Spleen (tissue), 13 donors: ENCODE measurements at places on chromosomes 2 and 18. TPM values are rescaled to one million over a fixed set of nuclear protein-coding genes. Genes with fewer than 3 reads are reported as not detected.
A peak's percentile ranks its signal among the peaks of the same experiment; 100 is the strongest.

The CAVIN2 gene
- 205 TPM for total RNA-seq

The CGREF1 gene
- total RNA-seq = not detected

The IL1RL1 gene
- total RNA-seq = 19.6 TPM

The KATNAL2 gene
- 6.8 TPM for total RNA-seq

The ACADL gene
- total RNA-seq = not detected

The LRRC30 gene
- not detected for total RNA-seq

The CYRIA gene
- total RNA-seq = 63.3 TPM

The GNAL gene
- 5.2 TPM for total RNA-seq

The GREB1 gene
- total RNA-seq = 0.81 TPM

The QPCT gene
- 23.8 TPM for total RNA-seq

The CD207 gene
- total RNA-seq = 0.76 TPM

The CYTIP gene
- total RNA-seq = 132 TPM

DNA sequence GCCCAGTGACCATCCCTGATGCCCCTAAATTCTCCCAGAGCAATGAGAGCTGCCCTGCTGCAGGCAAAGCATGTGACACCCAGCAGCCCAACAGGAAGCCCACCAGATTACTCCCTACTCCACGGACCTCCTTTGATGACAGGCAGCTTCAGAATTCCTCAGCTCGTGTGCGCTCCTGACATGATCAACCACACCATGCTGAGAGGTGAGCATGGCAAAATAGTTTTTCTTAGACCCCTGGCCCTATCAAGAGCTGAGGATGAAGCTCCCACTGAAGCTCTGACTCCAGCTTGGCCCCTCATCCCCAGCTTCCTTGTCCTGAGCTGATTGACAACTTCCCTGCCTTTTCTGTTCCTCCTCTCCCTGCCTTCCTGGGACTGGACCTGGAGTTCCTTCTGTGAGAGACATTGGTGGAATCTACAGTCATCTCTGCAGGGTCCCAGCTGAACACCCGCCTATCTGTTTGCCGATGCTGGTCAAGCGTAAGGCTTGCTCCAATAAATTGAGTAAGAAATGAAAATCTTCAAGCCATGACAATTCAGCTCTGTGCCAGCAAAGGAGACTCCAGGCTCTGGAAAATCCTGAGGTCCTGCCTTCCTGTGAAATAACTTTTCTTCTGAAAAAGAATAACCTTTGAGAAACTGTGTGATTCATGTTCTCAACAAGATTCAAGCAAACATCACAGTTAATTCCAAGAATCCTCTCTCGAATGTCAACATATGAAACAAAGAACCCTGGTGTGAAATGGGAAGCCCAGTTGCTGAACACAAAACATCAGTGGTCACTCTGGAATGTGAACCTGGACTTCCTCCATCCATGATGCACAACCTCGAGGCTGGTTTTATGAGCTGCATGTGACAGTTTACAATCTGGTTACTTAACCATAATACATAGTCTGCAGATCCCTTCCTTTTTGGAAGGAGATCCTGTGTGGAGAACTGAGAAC is 201.1 kb downstream of the SPP2 start:
- no peak overlapping the region for H3K27ac ChIP-seq
- H3K4me3 ChIP-seq = no peak overlapping the region
- no peaks in the 10 kb centered on the region for H3K36me3 ChIP-seq
- DNase-seq = no peak

DNA sequence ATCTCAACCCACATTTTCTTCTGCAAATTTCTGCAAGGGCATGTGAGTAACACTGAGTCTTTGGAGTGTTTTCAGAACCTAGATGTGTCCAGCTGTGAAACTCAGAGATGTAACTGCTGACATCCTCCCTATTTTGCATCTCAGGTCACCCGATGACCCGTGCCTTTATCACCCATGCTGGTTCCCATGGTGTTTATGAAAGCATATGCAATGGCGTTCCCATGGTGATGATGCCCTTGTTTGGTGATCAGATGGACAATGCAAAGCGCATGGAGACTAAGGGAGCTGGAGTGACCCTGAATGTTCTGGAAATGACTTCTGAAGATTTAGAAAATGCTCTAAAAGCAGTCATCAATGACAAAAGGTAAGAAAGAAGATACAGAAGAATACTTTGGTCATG is 8.0 kb downstream of the UGT1A1 start:
- no peak for DNase-seq
- no peaks in the 10 kb centered on the region for H3K4me1 ChIP-seq
- H3K36me3 ChIP-seq = no peaks in the 10 kb centered on the region
- no peaks in the 10 kb centered on the region for H3K27me3 ChIP-seq

- no peaks in the 10 kb centered on the region for H3K27me3 ChIP-seq
- no peak overlapping the region for H3K27ac ChIP-seq
- H3K4me1 ChIP-seq = no peaks in the 10 kb centered on the region
These were observed 192.8 kb upstream of the SALL3 start for GRCh38 chr18:78786776-78787175.

GRCh38 chr2:133711201-133711600 is 142.9 kb upstream of the NCKAP5 start:
- no peak overlapping the region for H3K27ac ChIP-seq
- H3K4me1 ChIP-seq = no peaks in the 10 kb centered on the region
- no peaks in the 10 kb centered on the region for H3K27me3 ChIP-seq
- no peak overlapping the region for H3K4me3 ChIP-seq
- no peak for DNase-seq
- H3K36me3 ChIP-seq = no peaks in the 10 kb centered on the region

DNA sequence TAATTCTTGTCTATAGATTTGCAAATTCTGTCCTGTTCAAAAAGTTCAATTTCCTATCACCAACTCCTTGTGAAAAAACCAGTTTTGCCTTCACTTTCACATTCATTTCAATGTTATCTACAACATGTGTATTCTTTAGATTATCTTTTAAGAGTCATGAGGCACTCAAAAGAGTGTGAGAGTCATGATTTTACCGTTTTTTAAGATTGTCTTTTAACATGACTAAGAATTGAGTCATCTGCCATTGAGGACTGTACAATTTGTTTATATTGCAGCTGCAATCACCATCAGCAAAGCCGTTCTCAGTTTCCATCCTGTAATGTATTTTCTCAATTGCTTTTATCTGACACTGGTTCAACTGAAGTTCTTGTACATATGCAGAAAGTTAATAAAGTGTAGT is 275.8 kb downstream of the LNPK start:
- no peak for DNase-seq
- no peak overlapping the region for H3K27ac ChIP-seq
- H3K4me3 ChIP-seq = no peak overlapping the region
- no peaks in the 10 kb centered on the region for H3K4me1 ChIP-seq
- no peaks in the 10 kb centered on the region for H3K27me3 ChIP-seq

- no peak overlapping the region for H3K4me3 ChIP-seq
- no peaks in the 10 kb centered on the region for H3K36me3 ChIP-seq
These were observed 40.7 kb downstream of the PKP4 start for GRCh38 chr2:158497486-158497885.

GRCh38 chr2:166013878-166014277 is 60.3 kb upstream of the TTC21B start:
- no peaks in the 10 kb centered on the region for H3K27me3 ChIP-seq
- no peak for DNase-seq
- no peaks in the 10 kb centered on the region for H3K36me3 ChIP-seq
- no peaks in the 10 kb centered on the region for H3K4me1 ChIP-seq

GRCh38 chr2:69926849-69927515 is 12.1 kb downstream of the MXD1 start:
- H3K4me3 ChIP-seq = no peak overlapping the region
- H3K27ac ChIP-seq = peak overlapping the region; percentile 26
- H3K4me1 ChIP-seq = no peaks in the 10 kb centered on the region
- no peak for DNase-seq
- peaks cover 24% of the 10 kb centered on the region for H3K36me3 ChIP-seq

- H3K4me3 ChIP-seq = no peak overlapping the region
- DNase-seq = no peak
- H3K36me3 ChIP-seq = no peaks in the 10 kb centered on the region
- no peak overlapping the region for H3K27ac ChIP-seq
- peaks cover 34% of the 10 kb centered on the region for H3K4me1 ChIP-seq
These were observed 31.3 kb downstream of the ANXA4 start for GRCh38 chr2:69773206-69773605.

GRCh38 chr2:105665480-105665879 is 79.2 kb upstream of the NCK2 start:
- no peak overlapping the region for H3K4me3 ChIP-seq
- no peaks in the 10 kb centered on the region for H3K4me1 ChIP-seq
- H3K27me3 ChIP-seq = no peaks in the 10 kb centered on the region
- no peaks in the 10 kb centered on the region for H3K36me3 ChIP-seq
- no peak for DNase-seq

DNA sequence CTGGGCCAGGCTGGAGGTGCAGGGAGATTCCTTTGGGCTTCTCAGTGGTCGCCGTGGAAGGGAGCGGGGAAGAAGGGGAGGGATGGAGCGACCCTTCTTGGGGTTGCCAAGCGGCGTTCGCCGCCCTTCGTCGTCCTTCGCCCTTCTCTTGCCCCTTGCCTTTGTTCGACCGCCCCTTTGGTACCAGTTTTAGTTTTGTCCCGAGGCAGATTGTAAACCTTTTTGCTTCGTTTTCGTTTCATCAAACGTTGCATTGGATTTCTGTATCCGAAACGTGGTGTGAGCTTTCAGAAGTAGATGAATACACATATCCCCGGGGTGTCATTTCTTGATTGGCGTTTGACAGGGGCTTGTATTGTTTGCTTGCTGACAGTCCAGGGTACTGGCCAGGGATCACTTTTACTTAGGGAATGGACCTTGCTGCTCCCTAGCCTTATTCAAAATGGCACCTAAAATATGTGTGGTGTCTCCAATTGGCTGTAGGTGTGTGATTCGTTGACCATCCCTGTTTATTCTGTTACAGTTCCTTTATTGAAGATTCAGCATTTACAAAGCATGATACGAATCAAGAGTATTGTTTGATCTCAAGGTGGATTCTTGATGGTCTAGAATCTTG is 788 bp downstream of the USP14 start:
- peaks cover 50% of the 10 kb centered on the region for H3K4me1 ChIP-seq
- no peaks in the 10 kb centered on the region for H3K27me3 ChIP-seq
- DNase-seq = no peak
- H3K36me3 ChIP-seq = peaks cover 7% of the 10 kb centered on the region
- H3K4me3 ChIP-seq = peak overlapping the region; percentile 59
- peak overlapping the region; percentile 86 for H3K27ac ChIP-seq

- no peak overlapping the region for H3K4me3 ChIP-seq
- H3K36me3 ChIP-seq = peaks cover 18% of the 10 kb centered on the region
- no peaks in the 10 kb centered on the region for H3K27me3 ChIP-seq
These were observed 11.0 kb downstream of the NFATC1 start for GRCh38 chr18:79406708-79407107.

DNA sequence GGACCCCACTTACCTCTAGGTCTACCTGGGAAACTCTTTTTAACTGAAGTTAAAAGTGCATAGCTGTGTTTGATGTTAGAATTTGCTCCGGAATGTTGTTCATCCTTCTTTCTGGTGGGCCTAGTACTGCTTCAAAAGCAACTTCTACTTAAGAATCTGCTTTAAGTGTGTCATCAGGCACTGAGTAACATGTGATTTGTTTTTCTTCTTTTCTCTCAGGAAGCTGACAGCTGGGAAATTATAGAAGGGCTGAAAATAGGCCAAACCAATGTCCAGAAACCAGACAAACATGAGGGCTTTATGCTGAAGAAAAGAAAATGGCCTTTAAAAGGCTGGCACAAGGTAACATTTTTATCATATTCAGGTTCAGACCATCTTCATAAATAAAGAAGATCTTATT is 122.9 kb downstream of the PRKRA start:
- no peak overlapping the region for H3K27ac ChIP-seq
- H3K4me1 ChIP-seq = no peaks in the 10 kb centered on the region
- no peak overlapping the region for H3K4me3 ChIP-seq
- no peaks in the 10 kb centered on the region for H3K36me3 ChIP-seq

DNA sequence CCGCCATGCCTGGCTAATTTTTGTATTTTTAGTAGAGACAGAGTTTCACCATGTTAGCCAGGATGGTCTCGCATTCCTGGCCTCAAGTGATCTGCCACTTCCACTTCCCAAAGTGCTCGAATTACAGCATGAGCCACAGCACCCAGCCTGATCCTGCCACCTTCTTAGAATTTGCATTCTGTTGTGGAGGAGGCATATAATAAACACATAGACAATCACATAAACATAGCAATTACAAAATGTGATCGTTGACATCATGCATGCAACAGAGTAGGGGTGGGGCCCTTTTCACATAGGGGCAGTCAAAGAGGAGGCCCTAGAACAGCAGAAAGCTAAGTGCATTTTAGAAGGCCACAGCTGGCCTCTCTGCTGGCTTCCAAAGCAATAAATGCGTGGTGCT is 39.9 kb upstream of the TSPYL6 start:
- DNase-seq = no peak
- H3K36me3 ChIP-seq = no peaks in the 10 kb centered on the region
- H3K4me1 ChIP-seq = no peaks in the 10 kb centered on the region
- no peaks in the 10 kb centered on the region for H3K27me3 ChIP-seq

DNA sequence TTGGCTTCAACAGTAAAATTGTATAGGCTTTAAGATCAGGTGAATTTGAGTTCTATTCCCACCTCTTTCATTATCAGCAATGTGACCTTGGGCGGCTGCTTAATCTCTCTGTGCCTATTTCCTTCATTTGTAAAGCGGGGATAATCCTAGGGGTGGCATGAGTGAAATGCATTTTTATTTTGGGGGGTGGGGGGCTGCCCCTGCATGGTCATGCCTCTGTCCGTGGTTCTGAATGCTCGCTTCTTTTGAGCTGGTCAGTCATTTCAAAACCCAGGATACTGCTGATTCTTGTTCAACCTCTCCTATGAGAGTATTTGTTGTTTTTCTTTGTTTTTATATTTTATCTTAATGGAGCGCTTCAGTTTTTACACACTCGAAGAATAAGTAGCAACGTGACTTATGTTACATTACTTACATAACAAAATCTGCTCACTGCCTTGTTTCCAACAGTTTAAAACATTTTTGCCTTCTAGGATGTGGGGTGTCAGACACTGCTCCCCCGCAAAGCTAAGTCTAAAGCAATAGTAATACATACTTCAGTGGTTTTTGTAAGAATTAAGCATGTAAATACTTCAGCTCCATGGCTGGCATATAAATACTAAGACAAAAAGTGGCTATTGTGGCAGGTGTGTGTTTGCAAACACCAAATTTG is 152.6 kb upstream of the PELI1 start:
- DNase-seq = no peak
- peaks cover 14% of the 10 kb centered on the region for H3K36me3 ChIP-seq
- H3K4me1 ChIP-seq = peaks cover 7% of the 10 kb centered on the region

DNA sequence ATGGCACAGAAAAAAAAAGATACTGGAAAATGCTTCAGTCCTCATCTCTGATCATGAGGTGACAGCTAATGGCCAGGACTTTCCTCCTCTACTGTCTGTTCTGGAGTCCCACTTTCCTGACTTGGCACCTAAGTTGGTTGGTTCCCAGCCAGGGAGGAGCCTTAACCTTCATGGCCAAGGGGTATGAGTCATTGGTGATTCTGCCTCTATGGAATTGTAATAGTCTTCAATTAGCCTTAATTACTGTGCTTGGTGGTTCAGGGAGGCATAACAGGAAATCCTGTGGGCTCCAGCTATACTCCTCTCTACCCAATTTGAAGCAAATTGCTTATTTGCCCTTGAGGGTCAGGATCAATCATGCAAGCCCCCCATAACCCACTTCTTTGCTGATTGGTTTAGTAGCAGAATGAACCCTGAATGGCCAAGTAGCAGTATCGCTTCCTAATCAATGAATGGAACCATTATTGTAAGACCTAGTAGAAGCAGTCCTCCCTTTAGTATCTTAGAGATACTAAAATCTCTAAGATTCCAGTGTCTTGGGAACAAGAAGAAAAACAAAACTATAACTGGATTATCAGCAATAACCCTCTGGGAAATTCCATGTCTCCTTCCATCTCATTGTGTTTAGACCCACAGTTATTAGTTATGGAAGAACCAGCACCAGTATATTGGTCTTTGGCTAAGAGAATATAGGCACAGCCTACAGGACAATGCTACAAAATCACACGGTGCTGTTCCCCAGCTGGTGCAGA is 109.0 kb downstream of the COL6A3 start:
- no peak overlapping the region for H3K4me3 ChIP-seq
- no peak overlapping the region for H3K27ac ChIP-seq
- H3K4me1 ChIP-seq = no peaks in the 10 kb centered on the region
- DNase-seq = no peak
- no peaks in the 10 kb centered on the region for H3K27me3 ChIP-seq
- H3K36me3 ChIP-seq = no peaks in the 10 kb centered on the region
